ENCODE measurements at places on chromosomes 2 and 18. TPM values are rescaled to one million over a fixed set of nuclear protein-coding genes. Genes with fewer than 3 reads are reported as not detected.

- peaks cover 41% of the 10 kb centered on the region for H3K36me3 ChIP-seq
- DNase-seq = no peak
- H3K4me3 ChIP-seq = no peak overlapping the region
- H3K27ac ChIP-seq = no peak overlapping the region
- H3K4me1 ChIP-seq = peaks cover 37% of the 10 kb centered on the region
These were observed 39.8 kb upstream of the TNFRSF11A start for GRCh38 chr18:62285281-62285680.

TMEM247 gene
- not detected for total RNA-seq

PLA2R1 gene
- total RNA-seq = 4.1 TPM

- no peak overlapping the region for H3K4me3 ChIP-seq
- H3K4me1 ChIP-seq = no peaks in the 10 kb centered on the region
- H3K27me3 ChIP-seq = no peaks in the 10 kb centered on the region
- H3K36me3 ChIP-seq = no peaks in the 10 kb centered on the region
These were observed 11.5 kb upstream of the C2orf42 start for GRCh38 chr2:70202236-70202806.

DTNA gene
- total RNA-seq = 12.0 TPM

MERTK gene
- total RNA-seq = 21.5 TPM

DNA sequence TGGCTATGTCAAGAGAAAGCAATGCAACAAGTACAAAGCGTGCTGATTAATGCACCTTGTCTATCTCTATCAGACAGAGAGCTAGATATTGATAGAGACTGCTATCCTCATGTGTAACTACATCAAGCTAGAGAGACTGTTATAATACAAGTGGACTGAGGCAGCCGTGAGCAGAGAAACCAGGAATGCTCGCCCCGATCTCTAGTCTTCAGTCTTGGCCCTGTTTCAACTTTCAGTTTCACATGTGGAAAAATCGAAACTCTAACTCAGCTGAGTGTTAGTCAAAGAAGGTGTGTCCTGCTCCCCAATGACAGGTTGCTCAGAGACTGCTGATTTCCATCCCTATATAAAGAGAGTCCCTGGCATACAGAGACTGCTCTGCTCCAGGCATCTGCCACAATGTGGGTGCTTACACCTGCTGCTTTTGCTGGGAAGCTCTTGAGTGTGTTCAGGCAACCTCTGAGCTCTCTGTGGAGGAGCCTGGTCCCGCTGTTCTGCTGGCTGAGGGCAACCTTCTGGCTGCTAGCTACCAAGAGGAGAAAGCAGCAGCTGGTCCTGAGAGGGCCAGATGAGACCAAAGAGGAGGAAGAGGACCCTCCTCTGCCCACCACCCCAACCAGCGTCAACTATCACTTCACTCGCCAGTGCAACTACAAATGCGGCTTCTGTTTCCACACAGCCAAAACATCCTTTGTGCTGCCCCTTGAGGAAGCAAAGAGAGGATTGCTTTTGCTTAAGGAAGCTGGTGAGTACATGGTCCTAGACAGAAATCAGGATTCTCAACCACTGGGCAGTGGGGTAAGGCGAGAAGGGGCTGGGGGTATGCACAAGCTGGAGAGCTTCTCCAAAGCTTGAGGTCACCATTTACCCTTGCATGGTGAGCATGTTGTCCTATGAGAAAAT lies at the start of gene RSAD2:
TSS of gene RSAD2 (plus strand) at position 376 of the 903 bp plus-strand sequence. CDS start at position 400, 24 bp downstream.
- no peaks in the 10 kb centered on the region for H3K4me1 ChIP-seq
- DNase-seq = peak; percentile 69
- no peaks in the 10 kb centered on the region for H3K27me3 ChIP-seq
- H3K4me3 ChIP-seq = peak within 1 kb of the TSS; percentile 56

HAUS1 gene
- total RNA-seq = 26.5 TPM

CTNNA2 gene
- 0.17 TPM for total RNA-seq

- no peak for DNase-seq
- no peaks in the 10 kb centered on the region for H3K36me3 ChIP-seq
- no peaks in the 10 kb centered on the region for H3K27me3 ChIP-seq
These were observed 9.7 kb upstream of the CUL3 start for GRCh38 chr2:224594840-224595239.

- no peaks in the 10 kb centered on the region for H3K4me1 ChIP-seq
- H3K36me3 ChIP-seq = no peaks in the 10 kb centered on the region
- no peaks in the 10 kb centered on the region for H3K27me3 ChIP-seq
- DNase-seq = no peak
- H3K27ac ChIP-seq = no peak overlapping the region
These were observed 52.6 kb downstream of the CIB4 start for GRCh38 chr2:26588576-26588975.

GRCh38 chr2:126975671-126976655 lies 77.3 kb downstream of the TEX51 start:
- no peak overlapping the region for H3K27ac ChIP-seq
- DNase-seq = no peak
- no peaks in the 10 kb centered on the region for H3K36me3 ChIP-seq
- no peaks in the 10 kb centered on the region for H3K4me1 ChIP-seq
- no peak overlapping the region for H3K4me3 ChIP-seq
- H3K27me3 ChIP-seq = peaks cover 15% of the 10 kb centered on the region

- no peaks in the 10 kb centered on the region for H3K27me3 ChIP-seq
- H3K4me1 ChIP-seq = no peaks in the 10 kb centered on the region
- H3K4me3 ChIP-seq = no peak overlapping the region
- H3K27ac ChIP-seq = no peak overlapping the region
These were observed 425.8 kb upstream of the KCNH7 start for GRCh38 chr2:163264341-163264740.

- no peaks in the 10 kb centered on the region for H3K27me3 ChIP-seq
- peaks cover 2% of the 10 kb centered on the region for H3K4me1 ChIP-seq
These were observed 25.5 kb upstream of the IL37 start for GRCh38 chr2:112885506-112885902.

DNA sequence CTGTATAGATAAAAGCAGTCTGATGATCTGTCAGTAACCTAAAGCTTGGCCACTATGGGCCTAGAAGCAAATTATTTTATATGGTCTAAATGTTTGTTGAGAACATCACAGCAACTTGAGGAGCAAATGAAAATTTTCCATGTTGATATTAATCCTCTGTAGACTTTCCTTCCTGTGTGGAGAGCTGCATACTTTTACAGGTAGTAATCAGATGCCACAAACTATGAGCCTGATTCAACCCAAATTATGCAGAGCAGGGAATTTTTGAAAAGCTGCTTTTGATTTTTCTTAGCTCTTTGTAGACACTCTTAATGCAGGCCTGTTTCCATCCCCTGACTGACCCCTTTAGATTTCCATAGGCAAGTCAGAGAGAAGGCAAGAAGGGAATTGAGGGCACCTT lies 17.3 kb downstream of the PAX3 start:
- H3K27ac ChIP-seq = no peak overlapping the region
- H3K4me3 ChIP-seq = no peak overlapping the region
- H3K4me1 ChIP-seq = no peaks in the 10 kb centered on the region
- no peak for DNase-seq
- no peaks in the 10 kb centered on the region for H3K36me3 ChIP-seq
- peaks cover 33% of the 10 kb centered on the region for H3K27me3 ChIP-seq

EMX1 gene
- total RNA-seq = not detected

- H3K27ac ChIP-seq = no peak overlapping the region
- no peaks in the 10 kb centered on the region for H3K4me1 ChIP-seq
- DNase-seq = no peak
These were observed 9.9 kb downstream of the L3MBTL4 start for GRCh38 chr18:6404834-6405233.

DNA sequence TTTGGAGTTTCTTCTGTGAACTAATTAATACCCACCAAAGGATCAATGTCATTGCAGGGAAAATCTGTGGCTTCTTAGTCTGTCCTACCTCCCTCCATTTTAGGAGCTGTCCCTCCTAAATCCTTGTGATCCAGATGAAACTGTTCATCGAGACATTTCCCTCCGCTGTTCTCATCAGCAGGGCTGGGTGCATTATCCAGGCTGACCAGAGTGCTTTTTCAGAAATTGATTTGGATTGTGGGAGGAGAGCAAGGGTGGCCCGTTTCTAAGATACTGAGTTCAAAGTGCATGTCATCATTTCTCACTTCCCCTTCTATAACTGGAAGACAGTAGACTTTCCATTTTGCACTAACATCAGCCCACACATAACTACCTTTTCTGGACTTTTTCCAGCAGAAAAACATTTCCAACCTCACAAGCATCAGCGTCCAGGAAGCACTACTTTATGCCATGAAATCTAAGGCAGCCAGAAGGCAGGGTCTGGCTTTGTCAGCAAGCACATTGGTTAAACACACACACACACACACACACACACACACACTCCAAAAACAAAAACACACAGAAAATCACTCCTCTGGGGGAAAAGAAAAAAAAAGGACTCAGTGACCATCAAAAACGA lies 94.1 kb downstream of the ANKRD44 start:
- DNase-seq = no peak
- no peak overlapping the region for H3K4me3 ChIP-seq
- H3K27me3 ChIP-seq = no peaks in the 10 kb centered on the region

GRCh38 chr18:55419947-55420664 lies 167.9 kb downstream of the TCF4 start:
- peaks cover 3% of the 10 kb centered on the region for H3K4me1 ChIP-seq
- no peaks in the 10 kb centered on the region for H3K36me3 ChIP-seq
- H3K4me3 ChIP-seq = no peak overlapping the region
- no peak for DNase-seq
- peak overlapping the region; percentile 68 for H3K27ac ChIP-seq

ZC3H6 gene
- 10.0 TPM for total RNA-seq

All from left lung (tissue), 14 donors.